ENCODE measurements at places on chromosomes 11 and 22. TPM values are rescaled to one million over a fixed set of nuclear protein-coding genes. Genes with fewer than 3 reads are reported as not detected.

The XPNPEP3 gene
- total RNA-seq: 9.8 TPM

The PIWIL4 gene
- total RNA-seq: 0.67 TPM

The SCUBE2 gene
- total RNA-seq: 1.2 TPM

The HEPN1 gene
- not detected for total RNA-seq

The SAA2 gene
- total RNA-seq: 11.3 TPM

DNA sequence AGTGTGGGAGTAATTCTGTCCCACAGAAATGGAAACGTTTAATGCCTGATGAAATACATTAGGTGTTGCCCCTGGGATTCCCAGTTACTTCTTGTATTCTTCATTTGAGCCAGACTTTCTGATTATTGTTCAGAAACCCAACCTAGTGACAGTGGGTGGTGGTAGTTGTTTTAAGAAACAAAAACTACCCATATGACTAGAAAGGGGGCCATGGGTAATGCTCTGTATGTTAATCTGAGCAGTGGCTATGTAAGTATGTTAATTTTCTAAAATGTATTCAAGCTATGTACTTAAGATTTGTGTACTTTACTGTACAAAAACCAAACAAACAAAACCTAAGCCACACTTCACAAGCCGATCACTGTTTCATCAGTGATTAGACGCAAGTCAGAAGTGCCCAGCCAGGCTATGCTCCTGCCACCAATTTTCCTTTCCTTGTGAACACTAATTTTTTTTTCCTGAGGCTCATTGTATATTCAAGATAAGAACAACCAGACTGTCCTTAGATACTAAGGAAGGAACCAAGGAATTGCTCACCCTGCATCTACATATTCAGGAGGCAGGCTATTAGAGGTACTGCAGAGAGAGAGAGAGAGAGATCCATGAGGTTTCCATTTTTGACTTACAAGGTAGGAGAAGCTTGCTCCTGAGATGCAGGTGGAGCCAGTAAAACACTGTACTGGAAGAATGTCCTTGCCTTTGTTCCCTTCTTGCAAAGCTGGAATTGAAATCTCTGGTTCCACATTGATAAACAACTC, 122.7 kb downstream of the DBX1 start:
- DNase-seq: no peak
- H3K27ac ChIP-seq: no peak overlapping the region
- H3K27me3 ChIP-seq: no peaks in the 10 kb centered on the region
- H3K36me3 ChIP-seq: no peaks in the 10 kb centered on the region
- H3K4me3 ChIP-seq: no peak overlapping the region

- H3K36me3 ChIP-seq: no peaks in the 10 kb centered on the region
- H3K27me3 ChIP-seq: no peaks in the 10 kb centered on the region
- no peak overlapping the region for H3K27ac ChIP-seq
- no peak overlapping the region for H3K4me3 ChIP-seq
These were observed 3.4 kb upstream of the NXPE1 start for GRCh38 chr11:114563077-114563476.

GRCh38 chr11:126969865-126970479, 30.6 kb downstream of the KIRREL3 start:
- H3K27ac ChIP-seq: no peak overlapping the region
- no peak for DNase-seq
- H3K4me3 ChIP-seq: no peak overlapping the region

- no peak for DNase-seq
- H3K4me3 ChIP-seq: no peak overlapping the region
- peaks cover 21% of the 10 kb centered on the region for H3K27me3 ChIP-seq
These were observed 8.1 kb downstream of the WNT7B start for GRCh38 chr22:45968751-45969413.

DNA sequence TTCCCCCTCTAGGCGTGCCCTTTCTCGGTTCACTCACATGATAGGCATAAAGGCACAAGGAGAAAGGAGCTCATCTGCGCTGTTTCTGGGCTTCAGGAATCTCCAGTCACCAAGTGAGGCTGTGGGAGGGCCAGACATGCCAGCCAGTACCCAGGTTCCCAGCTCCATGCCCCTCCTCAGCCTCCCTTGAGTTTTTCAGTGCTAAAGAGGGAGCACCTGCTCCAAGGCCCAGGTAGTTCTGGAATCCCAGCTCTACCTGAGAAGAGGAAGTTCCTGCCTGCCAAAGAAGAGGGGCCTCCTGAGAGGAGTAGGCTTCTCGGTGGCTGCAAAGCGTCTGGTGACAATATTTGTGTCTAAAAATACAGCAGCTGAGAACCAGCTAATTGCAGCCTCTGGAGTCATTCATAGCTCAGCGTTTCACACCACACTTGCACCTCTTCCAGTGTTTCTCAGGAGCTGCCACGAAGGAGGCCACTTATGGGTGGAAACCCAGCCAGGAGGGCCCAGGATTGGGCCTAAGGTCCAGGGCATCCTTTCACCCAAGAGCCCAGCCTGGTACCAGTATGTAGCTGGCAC, 197.4 kb downstream of the TRIM29 start:
- DNase-seq: no peak
- H3K4me3 ChIP-seq: no peak overlapping the region
- H3K4me1 ChIP-seq: no peaks in the 10 kb centered on the region
- no peak overlapping the region for H3K27ac ChIP-seq

GRCh38 chr22:25095869-25096268, 103.8 kb upstream of the CRYBB3 start:
- DNase-seq: no peak
- no peaks in the 10 kb centered on the region for H3K4me1 ChIP-seq
- no peak overlapping the region for H3K4me3 ChIP-seq
- H3K36me3 ChIP-seq: no peaks in the 10 kb centered on the region
- no peaks in the 10 kb centered on the region for H3K27me3 ChIP-seq
- no peak overlapping the region for H3K27ac ChIP-seq

GRCh38 chr22:32854351-32854804, 52.9 kb downstream of the TIMP3 start:
- no peak for DNase-seq
- H3K27ac ChIP-seq: no peak overlapping the region
- no peaks in the 10 kb centered on the region for H3K27me3 ChIP-seq
- H3K36me3 ChIP-seq: peaks cover 29% of the 10 kb centered on the region
- H3K4me1 ChIP-seq: peaks cover 12% of the 10 kb centered on the region

DNA sequence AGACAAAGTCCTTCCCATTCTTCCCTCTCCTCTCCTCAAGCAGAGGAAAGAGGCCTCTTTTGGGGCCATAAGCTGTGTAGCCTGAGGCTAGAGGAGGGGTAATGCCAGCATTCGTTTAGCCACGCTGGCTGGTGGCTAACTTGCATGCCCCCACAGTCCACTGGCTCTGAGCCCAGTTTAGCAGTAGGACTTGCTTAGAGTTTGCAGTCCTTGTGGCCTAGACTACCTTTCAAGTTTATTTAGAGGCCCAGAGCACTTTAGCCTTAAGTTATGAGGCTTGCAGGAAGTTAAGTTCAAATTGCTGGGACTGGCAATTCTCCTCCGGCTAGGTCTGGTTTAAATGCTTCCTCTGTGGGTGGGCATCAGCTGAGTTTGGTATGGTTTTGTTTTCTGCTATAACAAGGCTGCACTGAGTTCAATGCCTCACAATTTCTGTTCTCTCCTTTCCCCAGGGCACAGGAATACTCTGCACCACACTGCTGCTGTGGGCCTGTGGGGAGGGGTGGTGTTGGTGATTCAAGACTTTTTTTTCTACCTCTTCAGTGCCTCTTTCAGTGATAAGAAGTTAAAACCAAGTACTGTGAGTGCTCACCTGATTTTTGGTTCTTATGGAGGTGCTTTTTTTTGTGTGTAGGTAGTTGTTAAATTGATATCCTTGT, 281.0 kb upstream of the C11orf87 start:
- no peak for DNase-seq
- H3K4me1 ChIP-seq: no peaks in the 10 kb centered on the region
- no peaks in the 10 kb centered on the region for H3K27me3 ChIP-seq
- no peak overlapping the region for H3K4me3 ChIP-seq
- H3K36me3 ChIP-seq: no peaks in the 10 kb centered on the region
- no peak overlapping the region for H3K27ac ChIP-seq

DNA sequence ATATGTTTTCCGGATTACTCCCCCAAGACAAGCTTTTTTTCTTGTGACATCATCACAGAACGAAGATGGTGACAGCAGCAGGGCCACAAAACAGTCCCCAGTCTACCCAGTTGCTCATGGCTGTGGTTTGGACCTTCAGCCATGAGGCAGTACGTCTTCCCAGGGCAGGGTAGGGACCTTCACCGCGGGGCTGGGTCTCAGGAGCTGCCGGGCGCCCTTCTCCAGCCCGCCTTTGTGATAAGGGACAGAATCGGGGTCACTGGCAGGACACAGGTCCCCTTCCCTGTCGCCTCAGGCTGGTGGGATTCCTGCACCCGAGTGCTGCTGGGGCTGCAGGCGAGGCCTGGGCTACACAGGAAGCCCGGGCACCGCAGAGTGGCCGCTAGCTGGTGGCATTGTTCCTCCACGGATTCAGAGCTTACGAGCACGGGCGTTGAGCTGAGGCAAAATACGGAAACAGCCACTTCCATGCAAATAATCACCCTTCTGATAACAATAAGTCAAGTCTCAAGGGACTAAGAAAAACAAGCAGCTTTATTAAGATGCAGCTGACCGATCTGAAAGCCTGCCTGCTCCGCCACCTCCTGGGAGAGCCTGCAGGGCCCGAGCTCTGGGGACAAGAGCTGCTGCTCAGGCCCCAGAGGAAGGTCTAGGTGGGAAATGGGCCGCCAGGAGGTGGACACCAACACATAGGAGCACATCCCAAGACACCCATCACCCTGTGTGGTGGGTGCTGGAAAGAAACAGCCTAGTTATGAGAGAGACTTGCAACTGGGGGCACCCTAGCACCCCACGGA, 12.3 kb downstream of the TBX1 start:
- peak; percentile 47 for DNase-seq
- H3K4me1 ChIP-seq: no peaks in the 10 kb centered on the region
- no peak overlapping the region for H3K27ac ChIP-seq
- no peak overlapping the region for H3K4me3 ChIP-seq

GRCh38 chr11:75950141-75950540, 135.1 kb downstream of the UVRAG start:
- no peak for DNase-seq
- no peak overlapping the region for H3K27ac ChIP-seq
- no peak overlapping the region for H3K4me3 ChIP-seq
- H3K36me3 ChIP-seq: no peaks in the 10 kb centered on the region
- peaks cover 35% of the 10 kb centered on the region for H3K4me1 ChIP-seq

DNA sequence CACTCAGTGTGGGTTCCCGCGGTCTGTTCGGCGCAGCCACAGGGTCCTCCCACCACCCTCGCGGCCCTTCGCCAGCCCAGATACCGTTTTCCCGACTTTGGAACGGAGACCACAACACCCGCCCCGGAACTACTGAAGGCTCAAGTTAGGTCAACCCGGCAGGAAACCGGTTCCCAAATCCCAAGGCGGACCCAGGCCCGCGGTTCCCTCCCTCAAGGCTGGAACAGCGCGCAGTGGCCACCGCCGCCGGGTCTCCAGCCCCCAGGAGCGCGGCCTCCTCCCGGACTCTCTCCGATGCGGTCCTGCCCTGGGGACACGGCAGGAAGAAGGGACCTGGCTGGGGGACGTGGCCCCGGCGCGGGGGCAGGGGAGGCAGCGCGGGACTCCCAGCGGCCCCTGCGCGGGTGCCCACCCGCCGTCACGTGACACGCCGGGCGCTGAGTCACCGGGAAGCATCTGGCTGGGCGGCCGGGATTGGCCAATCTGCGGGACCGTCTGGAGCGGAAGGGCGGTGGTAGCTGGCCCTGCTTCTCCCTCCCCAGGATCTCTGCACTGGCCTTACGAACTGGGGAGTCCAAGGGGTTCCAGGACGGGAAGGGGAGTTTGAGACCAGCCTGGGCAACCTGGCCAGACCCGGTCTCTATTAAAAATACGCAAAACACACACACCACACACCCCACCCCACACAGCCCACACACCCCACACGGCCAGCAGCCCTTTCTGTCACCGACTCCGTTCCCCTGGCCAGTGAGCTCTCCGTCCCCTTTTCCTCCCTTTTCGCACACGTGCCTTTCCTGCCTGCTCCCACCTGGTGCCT, 21.5 kb upstream of the MALAT1 start:
- no peaks in the 10 kb centered on the region for H3K36me3 ChIP-seq
- peak overlapping the region; percentile 99 for H3K27ac ChIP-seq
- DNase-seq: peak; percentile 99
- H3K27me3 ChIP-seq: no peaks in the 10 kb centered on the region

- no peaks in the 10 kb centered on the region for H3K4me1 ChIP-seq
- peaks cover 95% of the 10 kb centered on the region for H3K36me3 ChIP-seq
- H3K27ac ChIP-seq: no peak overlapping the region
- H3K4me3 ChIP-seq: no peak overlapping the region
These were observed 100.5 kb downstream of the TTC17 start for GRCh38 chr11:43459246-43459645.

- H3K27me3 ChIP-seq: no peaks in the 10 kb centered on the region
- H3K36me3 ChIP-seq: peaks cover 12% of the 10 kb centered on the region
- H3K27ac ChIP-seq: no peak overlapping the region
- H3K4me1 ChIP-seq: no peaks in the 10 kb centered on the region
These were observed 90.4 kb downstream of the CWC15 start for GRCh38 chr11:94882931-94883330.

DNA sequence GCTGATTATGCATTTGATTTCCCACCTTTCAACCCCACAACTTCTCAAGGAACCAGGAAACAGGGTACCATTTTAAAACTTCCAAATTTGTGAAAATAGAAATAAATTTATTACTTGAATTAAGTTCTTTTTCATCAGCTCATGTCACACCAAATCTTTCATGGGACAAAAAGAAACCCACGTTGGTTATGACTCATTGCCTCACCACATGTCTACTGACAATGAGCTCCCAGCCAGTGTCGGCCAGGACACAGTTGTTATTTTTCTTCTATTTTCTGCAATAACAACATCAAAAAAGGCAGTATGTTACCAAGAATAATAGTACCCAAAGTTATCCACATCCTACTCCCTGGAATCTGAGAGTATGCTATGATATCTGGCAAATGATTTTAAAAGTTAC, 17.3 kb downstream of the MS4A6A start:
- no peaks in the 10 kb centered on the region for H3K27me3 ChIP-seq
- H3K27ac ChIP-seq: no peak overlapping the region
- no peak for DNase-seq

Measured in psoas muscle (tissue), 8 donors.